Muscle of leg (tissue), 16 donors: ENCODE measurements at places on chromosomes 13 and 19.

- DNase-seq: no peak
These were observed 36.3 kb upstream of the ZNF724 start for GRCh38 chr19:23286477-23286876.

DNA sequence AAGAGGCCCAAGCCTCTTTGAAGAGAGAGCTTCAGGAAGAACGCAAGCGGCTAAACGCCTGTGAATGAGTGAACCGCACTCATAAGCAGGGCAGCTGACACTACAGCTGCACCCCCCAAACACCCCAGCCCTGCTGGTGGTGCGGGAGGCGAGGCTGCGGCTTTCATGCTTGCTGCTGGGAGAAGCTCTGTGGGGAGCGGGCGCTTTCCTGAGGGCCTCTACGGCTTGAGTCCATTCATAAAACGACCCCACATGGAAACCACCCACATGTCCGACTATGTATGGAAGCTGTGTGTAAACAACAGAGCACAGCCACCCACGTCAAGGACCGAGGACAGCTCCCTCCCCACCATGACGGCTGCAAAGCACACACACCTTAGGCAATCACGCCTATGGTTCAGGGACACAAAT lies 5.5 kb downstream of the AP3D1 start:
- peak; percentile 13 for DNase-seq

DNA sequence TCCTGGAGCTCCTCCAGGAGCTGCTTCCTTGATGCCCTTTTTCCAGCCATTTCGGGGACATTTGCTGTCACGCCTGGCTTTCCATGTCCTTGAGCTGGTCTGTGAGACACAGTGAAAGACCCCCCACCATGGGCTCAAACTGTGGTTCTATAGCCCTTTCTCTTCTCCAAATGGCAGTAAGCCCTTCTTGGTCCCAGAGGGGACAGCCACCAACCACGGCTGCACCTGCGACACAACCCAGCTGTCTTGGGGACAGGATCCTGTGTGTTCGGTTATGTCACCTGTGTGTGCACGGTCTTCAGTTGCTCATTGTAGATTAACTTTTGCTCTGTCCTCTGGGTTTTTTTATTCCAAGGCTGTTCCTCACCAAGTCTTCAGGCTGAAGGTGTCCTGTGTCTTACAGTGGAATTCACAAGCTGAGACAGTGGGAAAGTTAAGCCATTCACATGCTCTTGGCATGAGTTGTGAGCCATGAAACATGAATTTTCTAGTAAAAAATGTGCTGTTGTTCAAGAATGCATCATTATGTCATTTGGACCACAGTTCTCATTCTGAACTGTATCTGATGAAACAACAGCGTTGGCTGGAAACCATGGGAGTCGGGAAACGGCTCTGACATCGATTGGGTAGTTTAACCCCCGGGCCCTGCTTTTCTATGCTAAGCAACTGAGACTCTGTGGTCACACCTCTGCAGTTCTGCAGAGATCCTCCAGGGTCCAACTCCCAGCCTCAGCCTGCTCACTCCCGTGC lies 129.5 kb upstream of the MCF2L start:
- peak; percentile 84 for DNase-seq

- DNase-seq: no peak
These were observed 364.2 kb upstream of the SLC10A2 start for GRCh38 chr13:103430368-103430767.

- DNase-seq: peak; percentile 45
These were observed 359.3 kb downstream of the TDRD3 start for GRCh38 chr13:60756306-60756705.
